ENCODE measurements at places on chromosomes 12 and 14. TPM values are rescaled to one million over a fixed set of nuclear protein-coding genes. Genes with fewer than 3 reads are reported as not detected.

Gene NTS
- not detected for total RNA-seq

Gene OR4E2
- not detected for total RNA-seq

Gene CCDC198
- total RNA-seq, result not detected

Gene UBE3B
- 62.9 TPM for total RNA-seq

Gene LARP4
- total RNA-seq, result 20.0 TPM

Gene GNB3
- total RNA-seq, result 0.65 TPM

Gene TMEM132C
- not detected for total RNA-seq

Gene MTERF2
- total RNA-seq, result 2.7 TPM

Gene HOXC5
- 0.79 TPM for total RNA-seq

Gene COPS7A
- 50.3 TPM for total RNA-seq

Gene DPPA3
- not detected for total RNA-seq

Gene HHIPL1
- 7.5 TPM for total RNA-seq

Gene ASCL1
- not detected for total RNA-seq

Gene SYCP3
- under 0.01 TPM for total RNA-seq

Gene KLRC1
- 0.39 TPM for total RNA-seq

Gene KIAA0586
- 10.2 TPM for total RNA-seq

Gene SYNE3
- total RNA-seq, result 7.1 TPM

Gene NEUROD4
- not detected for total RNA-seq

Gene LRRC10
- not detected for total RNA-seq

Gene NAB2
- total RNA-seq, result 50.1 TPM

Gene CLEC1B
- total RNA-seq, result 0.33 TPM

Gene SLC35F4
- not detected for total RNA-seq

Gene ERO1A
- 95.8 TPM for total RNA-seq

Gene ACOT6
- not detected for total RNA-seq

Gene CLEC14A
- not detected for total RNA-seq

Gene CD27
- total RNA-seq, result not detected

Gene PCBP2
- 399 TPM for total RNA-seq

Gene LRRC43
- total RNA-seq, result 1.2 TPM

Gene OTX2
- not detected for total RNA-seq

Data from placental epithelial cell (primary cell).